ENCODE measurements at places on chromosomes 12 and 14.

DNA sequence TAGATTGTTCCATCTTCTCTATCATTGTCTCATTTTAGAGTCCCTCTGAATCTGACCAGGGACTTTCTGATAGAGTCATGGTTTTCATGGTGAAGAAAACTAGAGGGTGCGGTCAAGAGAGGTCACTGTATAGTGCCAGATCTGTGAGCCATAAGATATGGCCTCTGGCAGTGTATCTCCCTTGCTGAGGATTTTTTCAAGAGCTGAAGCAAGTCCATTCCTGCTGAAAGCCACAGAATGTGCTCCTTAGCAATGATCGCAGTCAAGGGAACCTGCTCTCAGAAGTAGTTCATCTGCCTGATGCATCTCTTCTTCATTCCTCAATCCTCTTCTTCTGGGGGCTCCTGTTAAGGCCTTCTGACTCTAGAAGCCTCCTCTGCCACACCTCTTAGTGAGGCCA lies 405.2 kb downstream of the EGLN3 start:
- no peak for DNase-seq

DNA sequence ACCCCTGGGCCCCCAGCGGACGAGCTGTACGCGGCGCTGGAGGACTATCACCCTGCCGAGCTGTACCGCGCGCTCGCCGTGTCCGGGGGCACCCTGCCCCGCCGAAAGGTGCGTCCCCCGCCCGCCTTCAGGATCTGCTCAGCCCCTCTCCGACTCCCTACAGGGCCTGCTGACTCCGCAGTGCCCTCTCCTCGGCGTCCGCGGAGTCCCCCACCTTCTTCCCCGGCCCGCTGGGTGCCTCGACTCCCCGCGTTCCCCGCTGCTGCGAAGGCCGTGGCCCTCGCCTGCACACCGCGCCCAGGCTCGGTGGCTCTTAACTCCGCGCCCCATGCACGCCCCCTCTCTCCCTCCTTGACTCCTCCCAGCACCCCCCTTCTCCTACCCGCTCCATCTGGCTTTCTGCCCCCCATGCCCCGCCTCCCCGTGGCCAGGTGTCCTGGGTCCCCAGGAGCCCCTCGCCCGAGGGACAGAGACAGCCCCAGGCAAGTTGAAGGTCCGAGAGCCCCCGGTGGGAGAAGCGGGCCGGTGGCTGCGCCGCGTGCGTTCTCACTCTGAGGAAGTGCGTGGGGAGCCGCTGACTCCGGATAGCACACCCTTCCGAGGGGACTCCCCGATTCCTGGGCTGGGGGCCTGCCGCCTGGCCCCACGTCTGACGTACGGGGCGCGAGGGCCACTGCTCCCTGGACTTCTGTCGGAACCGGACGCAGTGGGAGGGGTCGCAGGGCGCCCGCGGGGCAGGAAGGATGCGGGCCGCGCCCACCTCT lies 594 bp downstream of the TAMALIN start:
- DNase-seq = peak; percentile 77

DNA sequence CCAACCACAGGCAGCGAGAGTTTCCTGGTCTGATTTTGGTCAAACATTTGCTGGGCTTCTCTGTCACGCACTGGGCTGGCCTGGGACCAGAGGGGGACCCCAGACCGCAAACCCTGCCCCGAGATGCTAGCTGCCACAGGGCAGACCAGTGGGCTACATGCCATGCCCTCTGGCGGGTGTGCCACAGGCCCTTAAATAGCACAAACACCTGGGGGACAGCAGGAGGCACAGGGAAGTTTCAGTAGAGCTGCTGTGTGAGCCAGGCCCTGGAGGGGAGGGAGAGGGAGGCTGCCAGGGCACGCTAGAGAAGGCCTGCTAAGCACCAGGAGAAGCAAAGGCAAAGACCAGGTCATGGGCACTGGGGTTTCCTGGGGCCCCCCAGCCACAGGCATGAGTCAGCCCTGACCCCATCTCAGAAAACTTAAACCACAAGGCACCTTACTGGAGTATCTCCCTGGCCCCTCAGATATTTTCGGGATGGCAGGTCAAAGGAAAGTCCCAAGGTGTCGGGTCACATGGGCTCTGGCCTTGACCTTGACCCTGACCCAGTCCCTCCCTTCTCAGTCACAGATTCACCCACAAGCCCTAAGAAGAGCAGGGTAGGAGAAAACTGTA lies 29.2 kb downstream of the ITPK1 start:
- DNase-seq = no peak

DNA sequence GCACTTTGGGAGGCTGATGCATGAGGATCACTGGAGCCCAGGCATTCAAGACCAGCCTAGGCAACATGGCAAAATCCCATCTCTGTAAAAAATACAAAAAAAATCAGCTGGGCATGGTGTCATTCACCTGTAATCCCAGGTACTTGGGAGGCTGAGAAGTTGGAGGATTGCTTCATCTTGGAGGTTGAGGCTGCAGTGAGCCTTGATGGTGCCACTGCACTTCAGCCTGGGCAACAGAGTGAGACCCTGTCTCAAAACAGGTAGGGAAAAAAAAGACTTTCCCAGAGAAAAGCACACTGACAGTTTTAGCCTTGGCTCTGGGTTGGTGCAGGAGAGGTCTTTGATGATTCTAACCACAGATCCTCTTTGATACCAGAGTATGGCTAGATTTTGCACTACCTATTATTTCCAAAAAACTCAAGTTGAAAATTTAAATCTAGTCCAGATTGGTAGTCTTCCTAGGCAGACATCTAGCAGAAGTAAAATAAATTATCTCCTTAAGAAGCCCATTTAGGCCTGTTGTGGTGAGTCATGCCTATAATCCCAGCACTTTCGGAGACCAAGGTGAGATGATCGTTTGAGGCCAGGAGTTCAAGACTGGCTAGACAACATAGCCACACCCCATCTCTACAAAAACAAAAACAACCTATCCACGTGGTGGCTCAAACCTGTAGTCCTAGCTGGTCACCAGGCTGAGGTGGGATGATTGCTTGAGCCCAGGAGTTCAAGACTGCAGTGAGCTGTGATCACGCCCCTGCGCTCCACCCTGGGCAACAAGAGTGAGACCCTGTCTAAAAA lies 18.6 kb downstream of the LARP4 start:
- no peak for DNase-seq

DNA sequence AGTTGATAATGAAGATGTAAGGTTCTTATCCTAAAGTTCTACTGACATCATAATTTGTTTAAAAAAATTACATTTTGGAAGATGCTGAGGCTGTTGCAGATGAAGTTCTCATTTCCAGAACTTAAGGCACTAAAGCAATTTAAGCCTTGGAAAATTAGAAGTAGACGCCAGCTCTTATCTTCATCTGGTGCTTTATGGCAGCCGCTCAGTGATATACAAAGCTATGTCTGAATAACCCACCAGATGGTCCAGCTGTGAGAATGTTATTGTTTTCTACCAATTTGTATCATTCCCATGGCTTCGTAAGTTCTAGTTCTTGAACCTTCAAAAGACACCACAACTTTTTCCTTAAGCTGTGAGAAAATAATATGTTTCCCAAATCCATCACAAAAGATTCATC lies 212.1 kb upstream of the ARID2 start:
- DNase-seq = no peak

- peak; percentile 9 for DNase-seq
These were observed 387.5 kb downstream of the BCAT1 start for GRCh38 chr12:24561411-24561871.

GRCh38 chr12:126219139-126219538 lies 1153.9 kb downstream of the AACS start:
- DNase-seq = no peak

DNA sequence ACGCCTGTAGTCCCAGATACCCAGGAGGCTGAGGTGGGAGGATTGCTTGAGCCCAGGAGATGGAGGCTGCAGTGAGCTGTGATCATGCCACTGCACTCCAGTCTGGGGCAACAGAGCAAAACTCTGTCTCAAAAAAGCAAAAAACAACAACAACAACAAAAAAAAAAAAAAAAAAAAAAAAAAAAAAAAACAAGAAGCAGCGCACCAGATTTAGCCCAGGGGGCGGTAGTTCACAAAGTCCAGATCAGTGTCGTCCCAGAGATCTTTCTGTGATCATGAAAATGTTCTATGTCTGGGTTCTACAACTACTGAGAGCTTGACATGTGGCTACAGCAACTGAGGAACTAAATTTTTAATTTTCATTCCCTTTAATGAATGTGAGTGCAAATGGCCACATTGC lies 27.4 kb downstream of the OAS2 start:
- DNase-seq = peak; percentile 23

DNA sequence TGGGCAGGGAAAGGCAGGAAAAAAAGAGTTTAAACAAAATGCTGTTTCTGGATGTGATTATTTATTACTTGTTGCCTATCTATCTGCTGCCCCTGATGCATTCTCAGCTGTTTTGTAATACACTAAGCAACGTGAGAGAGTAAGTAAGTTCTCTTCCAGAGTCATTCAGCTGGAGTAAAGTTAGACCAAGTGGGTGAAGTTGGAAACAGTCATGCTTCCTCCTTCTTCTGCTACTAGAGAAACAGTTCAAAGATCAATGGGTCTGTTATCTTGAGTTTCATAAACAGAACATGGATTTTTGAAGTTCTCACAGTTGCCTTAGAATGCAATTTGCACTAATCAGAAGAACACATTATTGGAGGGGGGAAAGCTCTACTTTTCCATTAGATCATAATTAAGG lies 279.3 kb downstream of the EGLN3 start:
- no peak for DNase-seq

- DNase-seq = peak; percentile 67
These were observed 153.0 kb downstream of the KIF26A start for GRCh38 chr14:104291123-104292000.

GRCh38 chr12:3219233-3219632 lies 142.1 kb downstream of the TSPAN9 start:
- no peak for DNase-seq

GRCh38 chr12:68760806-68761441 lies 14.9 kb downstream of the SLC35E3 start:
- DNase-seq = no peak

- DNase-seq = no peak
These were observed 317.6 kb downstream of the CCDC91 start for GRCh38 chr12:28507867-28508266.

DNA sequence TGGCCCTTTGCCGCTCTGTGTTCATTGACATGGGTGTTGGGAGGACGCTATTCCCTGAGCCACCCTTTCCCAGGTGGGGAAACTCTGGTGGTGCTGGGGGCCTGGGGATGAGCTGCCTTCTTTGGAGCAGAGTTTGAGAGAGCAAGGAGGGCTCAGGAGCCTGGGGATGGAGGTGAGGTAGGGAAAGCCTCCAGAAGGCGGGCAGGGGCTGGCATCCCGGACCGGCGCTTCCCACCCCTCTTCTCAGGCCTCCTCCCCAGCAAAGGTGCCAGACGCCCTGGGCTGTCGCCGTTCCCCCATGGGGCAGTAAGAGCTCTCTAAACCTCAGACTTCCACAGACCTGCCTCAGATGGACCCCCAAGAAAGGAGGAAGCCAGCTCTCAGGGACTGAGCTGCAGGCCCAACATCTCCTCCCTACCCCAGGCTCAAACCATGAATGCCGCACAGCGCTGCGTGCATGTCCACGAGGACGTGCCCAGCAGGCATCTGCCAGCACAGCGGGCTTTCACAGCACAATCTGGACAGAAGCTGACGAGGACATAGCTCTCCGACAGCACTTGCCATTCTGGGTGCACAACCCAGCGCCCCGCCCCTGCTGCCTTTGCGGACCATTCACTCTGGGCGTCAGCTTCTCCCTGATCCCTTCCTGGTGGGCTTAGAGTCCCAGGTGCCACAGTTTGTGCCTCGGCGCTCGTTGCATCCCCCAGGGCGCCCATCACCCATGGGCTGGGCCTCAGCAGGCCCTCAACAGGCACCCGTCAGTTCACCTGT lies 14.9 kb upstream of the TTC7B start:
- no peak for DNase-seq

DNA sequence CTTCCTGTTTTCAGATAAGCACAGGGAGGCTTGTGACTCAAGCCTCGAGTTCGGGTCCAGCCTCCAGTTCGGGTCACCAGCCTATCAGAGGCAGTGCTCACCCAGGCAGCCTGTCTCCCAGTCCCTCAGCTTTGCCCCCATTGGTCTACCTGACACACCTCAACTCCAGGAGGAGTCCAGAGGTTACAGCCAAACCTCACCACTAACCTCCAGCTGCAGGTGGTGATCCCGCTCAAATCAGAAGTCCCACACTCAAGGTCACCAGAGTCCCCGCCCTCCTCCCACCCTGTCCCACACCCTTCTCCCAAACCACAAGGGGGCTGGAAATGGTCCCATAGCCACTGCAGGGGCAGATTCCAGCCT lies 42.1 kb downstream of the KDM2B start:
- peak; percentile 17 for DNase-seq

DNA sequence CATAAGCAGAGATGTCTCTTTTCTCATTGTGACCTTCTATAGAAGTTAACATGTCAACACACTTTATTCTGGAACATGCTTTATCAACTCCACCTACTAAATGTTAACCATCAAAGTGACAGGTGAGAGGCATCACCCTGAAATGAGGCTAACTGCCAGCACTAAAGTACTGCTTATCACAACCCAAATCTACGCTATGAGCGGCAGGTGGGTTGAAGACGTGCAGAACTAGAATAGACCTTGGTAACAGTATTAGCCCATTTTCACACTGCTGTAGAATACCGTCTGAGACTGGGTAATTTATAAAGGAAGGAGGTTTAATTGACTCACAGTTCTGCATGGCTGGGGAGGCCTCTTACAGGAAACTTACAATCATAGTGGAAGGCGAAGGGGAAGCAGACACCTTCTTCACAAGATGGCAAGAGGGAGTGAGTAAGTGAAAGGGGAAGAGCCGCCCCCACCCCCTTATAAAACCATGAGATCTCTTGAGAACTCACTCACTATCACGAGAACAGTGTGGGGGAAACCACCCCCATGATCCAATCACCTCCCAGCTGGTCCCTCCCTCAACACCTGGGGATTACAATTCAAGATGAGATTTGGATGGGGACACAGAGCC lies 359.0 kb downstream of the SEC23A start:
- no peak for DNase-seq

GRCh38 chr14:61704554-61704953 lies 9.2 kb downstream of the HIF1A start:
- no peak for DNase-seq

- DNase-seq = no peak
These were observed 12.9 kb downstream of the PRKCH start for GRCh38 chr14:61334197-61334701.

DNA sequence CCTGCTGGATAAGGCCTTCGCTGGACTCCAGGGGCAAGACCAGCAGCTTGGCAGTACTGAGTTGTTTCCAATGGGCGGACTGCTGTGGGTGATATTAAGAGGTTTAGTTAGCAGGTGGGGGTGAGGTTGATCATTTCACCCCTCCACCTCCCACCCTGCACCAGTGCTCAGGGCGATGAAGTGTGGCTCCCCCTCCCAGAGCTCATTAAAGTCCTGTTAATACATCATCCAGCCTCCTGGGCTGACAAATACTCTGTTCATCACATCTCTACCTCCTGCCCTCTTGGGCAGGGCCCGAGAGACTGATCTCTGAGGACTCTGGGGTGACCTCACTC lies 2.4 kb upstream of the FIGNL2 start:
- no peak for DNase-seq

DNA sequence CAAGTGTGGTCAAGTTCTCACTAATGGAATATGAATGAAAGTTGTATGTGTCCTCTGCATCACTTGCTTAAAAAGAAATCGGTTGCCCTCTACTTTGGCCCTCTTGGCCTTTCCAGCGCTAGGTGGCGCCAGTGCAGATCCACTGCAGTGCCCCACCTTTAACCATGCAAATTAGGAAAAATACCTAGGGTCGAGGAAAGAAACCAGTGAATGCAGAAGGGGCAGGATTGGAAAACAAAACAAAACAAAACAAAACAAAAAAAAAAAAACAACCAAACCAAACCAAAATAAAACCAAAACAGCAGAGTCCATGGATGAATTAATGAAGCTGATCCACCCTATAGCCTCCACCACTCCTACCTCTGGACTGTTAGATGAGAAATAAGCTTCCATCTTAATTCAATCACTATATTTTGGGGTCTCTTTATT lies 12.9 kb upstream of the NEMF start:
- DNase-seq = peak; percentile 82

All from NCI-H526 (cell line).